ENCODE measurements at places on chromosomes 7 and 10.

GRCh38 chr10:60422809-60423208, 33.1 kb upstream of the ANK3 start:
- no peak for DNase-seq

GRCh38 chr7:90747516-90747915, 151.4 kb downstream of the CDK14 start:
- no peak for DNase-seq

DNA sequence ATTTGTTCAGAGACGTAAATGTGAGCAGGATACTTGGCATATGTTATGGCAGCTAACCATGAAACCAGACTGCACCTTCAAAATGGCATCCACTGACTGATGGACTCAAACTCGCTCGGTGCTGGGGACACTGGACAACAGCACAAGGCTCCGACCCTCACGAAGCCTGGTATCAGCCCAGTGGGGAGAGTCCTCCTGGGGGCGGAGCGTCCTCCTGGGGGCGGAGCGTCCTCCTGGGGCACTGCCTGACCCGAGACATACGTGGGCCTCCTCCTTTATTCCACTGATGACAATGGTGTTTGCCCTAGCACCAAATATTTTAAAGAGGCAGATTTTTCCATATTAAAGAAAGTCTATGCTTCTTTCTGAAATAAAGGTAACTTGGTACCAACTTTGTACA, 39.5 kb downstream of the ESYT2 start:
- DNase-seq = no peak

DNA sequence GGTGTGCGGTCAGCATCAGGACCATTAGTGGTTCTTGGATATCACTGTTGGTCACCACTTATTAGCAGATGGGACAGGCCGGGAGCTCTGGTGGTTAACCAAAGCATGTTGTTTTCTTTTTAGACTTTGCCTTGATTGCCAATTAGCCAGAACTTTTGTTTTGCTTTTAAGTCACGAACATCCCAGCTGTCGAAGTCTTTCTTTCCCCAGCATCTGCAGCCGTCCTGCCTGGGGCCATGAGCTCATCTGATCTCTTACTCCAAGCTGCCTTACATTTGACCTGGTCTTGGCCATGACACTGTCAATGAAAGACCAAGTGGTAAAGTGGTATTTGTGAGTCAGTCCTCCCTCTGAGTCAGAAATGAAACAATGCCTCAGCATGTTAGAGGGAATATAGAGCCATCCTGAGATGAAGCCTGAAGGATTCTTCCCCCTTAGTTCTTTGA, 53.9 kb upstream of the CREB5 start:
- DNase-seq = no peak

GRCh38 chr7:74672343-74672915, 14.9 kb downstream of the GTF2I start:
- DNase-seq = no peak

DNA sequence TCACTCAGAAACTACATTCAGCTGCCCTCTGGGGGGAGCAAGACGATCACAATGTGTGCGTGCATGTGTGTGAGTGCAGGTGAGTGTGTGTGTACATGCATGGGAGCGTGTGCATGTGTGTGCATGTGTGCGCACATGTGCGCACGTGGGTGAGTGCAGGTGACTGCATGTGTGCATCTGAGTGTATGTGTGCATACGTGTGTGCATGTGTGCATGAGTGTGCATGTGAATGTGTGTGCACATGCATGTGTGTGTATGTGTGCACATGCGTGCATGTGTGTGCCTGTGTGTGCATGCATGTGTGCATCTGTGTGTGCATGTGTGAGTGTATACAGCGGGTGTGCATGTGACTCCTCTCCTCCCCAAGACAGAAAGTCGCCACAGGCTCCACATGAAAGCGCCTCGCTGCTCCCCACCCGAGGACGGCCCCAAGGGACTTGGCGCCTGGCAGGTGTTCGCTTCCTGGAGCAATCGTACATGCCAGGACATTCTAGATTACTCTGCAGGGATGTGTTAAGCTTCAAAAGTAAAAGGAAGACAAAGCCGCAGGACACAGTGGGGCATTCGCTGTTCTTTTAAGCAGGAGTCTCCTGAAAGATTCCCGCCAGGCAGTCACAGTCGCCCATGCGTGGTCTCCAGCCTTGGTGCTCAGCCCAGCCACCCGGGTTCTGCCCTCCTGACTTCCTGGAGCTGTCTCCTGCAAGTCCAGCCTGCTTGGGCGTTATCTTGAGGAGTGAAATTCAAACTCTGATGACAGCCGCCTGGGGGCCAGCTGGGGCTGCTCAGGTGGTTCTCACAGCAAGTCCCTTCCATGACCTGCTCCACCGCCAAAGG, 42.0 kb upstream of the ADGRA1 start:
- no peak for DNase-seq

GRCh38 chr7:18753972-18754610, 258.5 kb downstream of the HDAC9 start:
- no peak for DNase-seq

GRCh38 chr7:64946772-64947171, 43.7 kb downstream of the ZNF273 start:
- no peak for DNase-seq

GRCh38 chr10:120782336-120782735, 68.8 kb upstream of the WDR11 start:
- DNase-seq = no peak

DNA sequence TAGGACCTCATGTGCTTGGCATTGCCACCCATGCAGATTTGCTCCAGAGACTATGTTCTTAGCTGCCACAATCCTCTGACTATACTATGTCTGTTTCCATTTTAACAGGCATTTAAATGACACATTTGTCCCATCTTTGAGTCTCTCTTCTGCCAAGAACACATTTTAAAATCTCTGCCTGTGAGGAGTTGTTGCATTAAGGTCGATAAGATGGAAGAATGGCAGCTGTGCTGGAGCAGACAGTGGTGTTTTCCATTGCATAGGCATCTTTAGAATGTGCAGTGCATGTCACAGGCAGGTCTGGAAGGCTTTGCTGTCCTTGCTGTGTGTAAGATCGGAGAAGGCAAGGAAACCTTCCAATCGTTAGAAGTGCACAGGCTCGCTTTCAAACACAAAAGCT, 70.9 kb upstream of the CELF2 start:
- DNase-seq = no peak

DNA sequence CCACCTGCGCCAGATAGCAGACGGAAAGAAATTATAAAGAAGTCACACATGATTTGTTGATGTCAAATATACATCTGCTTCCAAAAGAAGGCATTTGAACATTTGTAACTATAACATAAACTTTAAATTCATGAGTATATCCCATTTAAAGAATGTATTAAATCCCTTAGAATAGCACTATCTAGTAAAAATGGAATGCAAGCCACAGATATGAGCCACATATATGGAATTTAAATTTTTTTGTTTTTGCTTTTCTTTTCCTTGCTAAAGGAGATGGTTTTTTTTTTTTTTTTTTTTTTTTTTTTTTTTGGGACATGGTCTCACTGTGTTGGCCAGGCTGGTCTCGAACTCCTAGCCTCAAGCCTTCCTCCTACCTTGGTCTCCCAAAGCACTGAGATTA, 730.8 kb downstream of the PHTF2 start:
- DNase-seq = no peak

- no peak for DNase-seq
Observed at GRCh38 chr7:121019018-121019417, 30.5 kb downstream of the CPED1 start.

DNA sequence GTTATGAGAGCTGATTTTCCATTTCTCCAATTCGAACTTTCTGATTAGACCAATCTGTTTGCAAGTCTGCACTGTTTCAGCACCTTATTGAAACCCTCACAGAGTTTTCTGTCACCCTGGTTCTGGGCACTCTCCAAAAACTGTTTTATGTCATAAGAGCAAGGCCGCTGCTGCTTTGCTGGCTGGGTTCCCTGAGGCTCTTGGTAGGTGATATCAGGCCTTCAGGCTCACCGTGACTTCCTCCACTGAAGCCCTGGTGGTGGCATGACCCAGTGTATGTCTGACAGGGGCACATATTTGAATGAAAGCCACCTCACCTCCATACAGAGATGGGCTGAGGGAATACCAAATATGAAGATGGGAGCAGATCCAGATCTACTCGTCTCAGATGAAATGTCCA, 8.3 kb downstream of the RABGEF1 start:
- no peak for DNase-seq

- DNase-seq = no peak
Observed at GRCh38 chr10:93620925-93621324, 8.6 kb downstream of the PDE6C start.

DNA sequence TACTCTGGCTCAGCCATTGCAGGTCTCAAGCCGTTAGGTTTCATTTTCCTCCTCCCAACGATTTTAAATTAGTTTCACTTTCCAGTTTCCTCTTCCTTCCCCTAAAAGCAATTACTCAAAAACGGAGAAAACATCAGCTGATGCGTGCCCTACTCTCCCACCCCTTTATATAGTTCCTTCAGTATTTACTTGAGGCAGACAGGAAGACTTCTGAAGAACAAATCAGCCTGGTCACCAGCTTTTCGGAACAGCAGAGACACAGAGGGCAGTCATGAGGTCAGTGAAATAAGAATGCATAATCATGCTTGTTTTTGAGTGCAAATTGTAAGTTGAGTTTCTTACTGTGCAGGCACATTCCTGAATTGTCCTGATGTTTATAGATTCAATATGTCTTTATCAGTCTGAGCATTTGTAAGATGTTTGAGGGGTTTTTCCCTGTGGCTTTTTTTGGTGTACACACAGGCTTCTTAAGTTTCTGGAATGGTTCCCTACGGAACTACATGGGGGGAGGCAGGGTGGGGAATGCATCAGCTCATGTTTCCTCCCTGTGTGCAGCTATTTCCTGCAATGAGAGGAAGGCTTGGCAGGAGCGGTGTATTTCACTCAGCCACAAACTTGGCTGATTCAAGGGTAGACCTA, at the start of gene IFIT3:
TSS of gene IFIT3 (plus strand) at position 195 of the 639 bp plus-strand sequence. CDS start at position 272, 77 bp downstream.
- no peak for DNase-seq

Data from GM19239 (cell line).